Activated T-helper 1 cell treated with anti-CD3 and anti-CD28 coated beads, Interleukin-2, amount 50 U/mL, for 16 hours (primary cell): ENCODE measurements at places on chromosomes 6 and 20.

DNA sequence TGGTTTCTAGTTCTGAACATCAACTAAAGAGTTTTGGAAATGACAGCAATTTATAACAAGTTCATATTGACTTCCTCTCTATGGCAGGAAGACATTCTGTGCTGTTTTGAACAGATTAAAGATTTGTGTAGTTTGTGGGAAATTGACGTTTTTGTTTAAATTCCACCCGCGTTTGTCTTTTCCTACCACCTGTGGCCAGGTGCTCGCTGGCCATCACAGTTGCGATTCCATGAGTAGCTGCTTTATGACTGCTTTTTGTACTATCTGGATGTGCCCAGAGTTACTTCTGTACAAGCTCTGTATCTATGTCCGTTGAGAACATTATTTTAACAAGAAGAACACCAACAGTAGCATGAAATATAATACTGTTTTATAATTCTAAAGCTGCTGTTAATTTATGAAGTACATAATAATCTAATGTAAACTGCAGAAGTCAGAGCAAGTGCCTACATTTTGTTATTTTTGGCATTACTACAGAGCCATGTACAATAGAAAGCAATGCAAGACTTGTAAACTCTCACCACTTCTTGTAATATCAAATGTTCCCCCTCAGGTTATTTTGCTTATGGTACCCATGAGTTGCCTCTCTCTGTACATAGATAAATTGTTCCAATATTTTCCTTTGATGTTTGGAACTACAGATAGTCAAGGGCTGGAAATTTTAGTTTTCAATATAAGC, 33.5 kb downstream of the ZBTB2 start:
- DNase-seq = no peak

GRCh38 chr6:5894357-5894756, 112.4 kb downstream of the NRN1 start:
- DNase-seq = no peak

- DNase-seq = no peak
These were observed 177.6 kb upstream of the PHACTR1 start for GRCh38 chr6:12538881-12539357.

DNA sequence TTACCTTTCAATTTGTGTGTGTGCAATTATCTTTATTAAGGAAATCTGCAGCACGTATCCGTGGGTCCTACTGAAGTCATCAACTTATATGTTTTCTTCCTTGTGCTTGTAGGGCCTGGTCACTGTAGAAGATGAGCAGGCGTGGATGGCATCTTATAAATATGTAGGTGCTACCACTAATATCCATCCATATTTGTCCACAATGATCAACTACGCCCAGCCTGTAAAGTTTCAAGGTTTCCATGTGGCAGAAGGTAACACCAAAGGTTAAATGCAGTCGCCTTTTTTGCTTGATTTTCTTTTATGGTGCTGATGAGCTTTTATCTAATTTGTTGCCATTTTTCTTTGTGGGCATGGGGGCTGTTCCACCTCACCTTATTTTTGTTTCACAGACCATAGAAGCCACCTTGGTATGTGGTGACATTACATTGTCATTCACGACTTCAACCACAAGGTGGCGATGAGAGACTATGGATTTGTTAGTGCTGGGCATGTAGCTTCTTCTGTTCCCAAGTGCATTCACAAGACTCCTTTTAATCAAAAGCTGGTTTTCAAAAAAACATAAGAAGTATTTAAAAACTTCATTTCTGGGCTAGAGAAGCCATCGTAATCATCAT, 106.5 kb upstream of the LAMP5 start:
- no peak for DNase-seq

DNA sequence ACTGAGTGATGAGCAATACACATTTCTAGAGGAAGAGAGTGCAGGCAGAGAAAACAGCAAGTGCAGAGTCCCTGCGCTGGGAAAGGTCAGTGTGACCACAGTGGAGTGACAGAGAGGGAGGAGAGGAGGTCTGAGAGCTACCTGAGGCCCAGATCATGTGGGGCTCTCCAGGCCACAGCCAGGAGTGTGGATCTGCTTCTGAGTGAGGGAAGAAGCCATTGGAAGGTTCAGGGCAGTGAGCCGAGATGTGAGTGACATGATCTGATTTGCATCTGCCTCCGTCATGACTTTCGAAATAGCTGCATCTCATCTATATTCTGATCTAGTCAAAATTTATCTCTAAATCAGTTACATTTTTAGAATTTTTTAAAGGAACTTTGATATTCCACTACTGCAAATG, 367.1 kb downstream of the PREX1 start:
- no peak for DNase-seq

DNA sequence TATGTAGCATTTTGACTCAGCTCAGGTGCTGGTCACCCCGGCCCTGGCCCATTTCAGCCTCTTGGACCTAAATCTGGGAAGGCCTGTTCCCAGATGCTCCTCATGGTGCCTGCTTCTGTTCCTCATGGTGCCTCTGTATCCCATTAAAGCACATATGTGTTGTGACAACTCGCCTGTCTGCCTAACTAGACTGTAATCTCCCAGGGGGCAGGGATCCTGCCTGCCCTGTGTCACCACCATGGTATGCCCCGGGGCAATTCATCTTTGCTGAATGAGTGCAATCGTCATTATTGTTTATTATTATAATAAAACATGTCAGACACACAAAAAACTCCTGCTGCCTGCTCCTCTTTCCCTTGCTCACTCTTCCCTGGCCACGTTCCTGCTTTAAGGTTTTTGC, 62.0 kb downstream of the ZFP64 start:
- DNase-seq = no peak

GRCh38 chr6:127459231-127459641, at the start of gene KIAA0408:
Gene KIAA0408 (minus strand): TSS chr6:127459389. CDS start chr6:127453981, 5,408 bp downstream.
- no peak for DNase-seq
